ENCODE measurements at places on chromosomes 13 and 19.

- no peak for DNase-seq
These were observed 125.5 kb upstream of the TRPC4 start for GRCh38 chr13:37995092-37995491.

DNA sequence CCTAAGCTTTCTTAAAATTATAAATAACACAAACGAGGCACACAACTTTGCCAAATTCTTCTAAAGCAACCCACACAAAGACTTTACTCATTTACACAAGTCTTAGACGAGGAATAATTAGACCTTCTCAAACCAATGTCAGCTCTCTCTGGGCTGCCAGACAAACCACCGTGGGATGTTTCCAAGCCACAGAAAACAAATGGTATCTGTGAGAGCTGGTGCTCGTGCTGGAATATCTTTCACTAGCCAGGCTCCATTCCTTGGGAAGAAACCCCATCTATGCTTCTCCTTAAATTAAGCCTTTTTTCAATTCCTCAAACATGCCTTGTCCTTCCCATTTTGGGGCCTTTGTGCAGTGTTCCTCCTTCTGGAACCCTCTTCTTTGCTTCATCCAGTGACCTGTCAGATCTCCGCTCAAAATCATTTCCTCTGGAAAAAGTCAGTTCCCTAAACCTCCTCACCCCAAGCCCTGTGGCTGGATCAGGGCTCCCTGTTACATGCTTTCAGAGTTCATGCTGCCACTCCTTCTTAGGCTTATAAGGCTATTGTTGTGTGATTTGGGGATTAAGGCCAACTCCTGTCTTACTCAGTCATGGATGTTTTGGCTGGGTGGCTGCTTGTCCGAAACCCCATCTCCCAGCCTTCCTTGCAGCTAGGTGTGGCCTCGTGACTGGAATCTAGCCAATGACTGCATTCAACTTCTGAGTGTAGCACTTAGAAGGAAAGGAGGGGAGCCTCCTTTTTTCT is 64.2 kb upstream of the GTF2F2 start:
- DNase-seq: no peak

DNA sequence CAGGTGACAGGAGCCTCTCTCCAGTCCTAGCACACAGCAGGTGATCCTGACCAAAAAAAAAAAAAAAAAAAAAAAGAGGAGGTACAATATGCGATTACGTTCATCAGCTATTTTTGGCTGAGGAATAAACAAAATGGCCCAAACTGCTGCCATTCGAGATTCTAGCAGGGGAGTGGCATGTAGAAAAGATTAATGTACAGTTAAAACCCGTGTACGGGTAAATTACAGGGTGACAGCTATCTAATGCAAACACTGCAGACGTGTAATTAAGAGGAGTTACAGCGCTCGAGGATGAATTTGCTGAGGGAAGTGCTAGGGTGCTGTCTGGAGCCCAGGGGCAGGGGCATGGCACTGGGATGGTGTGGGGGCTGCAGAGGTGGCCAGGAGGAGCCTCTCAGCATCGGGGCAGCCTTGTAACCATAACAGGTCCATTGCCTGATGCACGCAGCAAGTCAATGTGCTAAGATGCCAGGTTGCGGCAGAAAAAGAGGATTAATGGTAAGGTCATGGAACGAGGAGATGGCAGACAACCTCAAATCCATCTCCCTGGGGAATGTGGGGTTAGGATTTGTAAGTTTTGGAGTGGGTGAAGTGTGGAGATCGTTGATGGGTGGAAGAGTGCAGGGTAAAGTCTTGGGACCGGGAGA is 17.4 kb downstream of the CHST8 start:
- no peak for DNase-seq

DNA sequence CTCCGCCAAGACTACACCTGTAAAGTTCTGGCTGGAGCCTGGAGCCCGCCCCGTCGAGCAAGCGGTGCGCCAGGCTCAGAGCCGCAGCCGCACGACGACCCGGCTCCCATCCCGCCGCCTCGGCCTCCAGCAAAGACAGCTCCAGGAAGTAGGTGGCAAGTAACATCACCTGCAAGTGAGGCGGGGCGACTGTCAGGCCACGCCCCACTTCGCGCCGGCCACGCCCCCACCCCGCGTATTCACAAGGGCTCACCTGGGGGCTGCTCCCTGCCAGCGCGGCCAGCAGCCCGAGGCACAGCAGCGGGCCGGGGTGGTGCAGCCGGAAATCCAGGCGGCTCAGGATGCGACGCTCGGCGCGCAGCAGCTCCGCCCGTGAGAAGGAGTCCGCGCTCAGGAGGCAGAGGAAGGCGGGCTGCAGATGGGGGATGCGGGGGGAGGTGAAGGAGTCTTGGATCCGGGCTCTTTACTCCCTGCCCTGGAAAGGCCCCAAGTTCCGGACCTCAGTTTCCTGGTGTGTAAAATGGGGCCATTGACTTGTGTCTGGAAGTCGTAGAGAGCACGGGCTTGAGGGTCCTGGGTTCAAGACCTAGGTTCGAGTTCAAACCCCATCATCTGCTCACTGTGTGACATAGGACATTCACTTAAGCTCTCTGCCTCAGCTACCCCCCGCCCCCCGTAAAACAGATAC is 3.2 kb downstream of the CCNP start:
- no peak for DNase-seq

GRCh38 chr13:79457948-79458347 is 23.0 kb upstream of the NDFIP2 start:
- DNase-seq: no peak

DNA sequence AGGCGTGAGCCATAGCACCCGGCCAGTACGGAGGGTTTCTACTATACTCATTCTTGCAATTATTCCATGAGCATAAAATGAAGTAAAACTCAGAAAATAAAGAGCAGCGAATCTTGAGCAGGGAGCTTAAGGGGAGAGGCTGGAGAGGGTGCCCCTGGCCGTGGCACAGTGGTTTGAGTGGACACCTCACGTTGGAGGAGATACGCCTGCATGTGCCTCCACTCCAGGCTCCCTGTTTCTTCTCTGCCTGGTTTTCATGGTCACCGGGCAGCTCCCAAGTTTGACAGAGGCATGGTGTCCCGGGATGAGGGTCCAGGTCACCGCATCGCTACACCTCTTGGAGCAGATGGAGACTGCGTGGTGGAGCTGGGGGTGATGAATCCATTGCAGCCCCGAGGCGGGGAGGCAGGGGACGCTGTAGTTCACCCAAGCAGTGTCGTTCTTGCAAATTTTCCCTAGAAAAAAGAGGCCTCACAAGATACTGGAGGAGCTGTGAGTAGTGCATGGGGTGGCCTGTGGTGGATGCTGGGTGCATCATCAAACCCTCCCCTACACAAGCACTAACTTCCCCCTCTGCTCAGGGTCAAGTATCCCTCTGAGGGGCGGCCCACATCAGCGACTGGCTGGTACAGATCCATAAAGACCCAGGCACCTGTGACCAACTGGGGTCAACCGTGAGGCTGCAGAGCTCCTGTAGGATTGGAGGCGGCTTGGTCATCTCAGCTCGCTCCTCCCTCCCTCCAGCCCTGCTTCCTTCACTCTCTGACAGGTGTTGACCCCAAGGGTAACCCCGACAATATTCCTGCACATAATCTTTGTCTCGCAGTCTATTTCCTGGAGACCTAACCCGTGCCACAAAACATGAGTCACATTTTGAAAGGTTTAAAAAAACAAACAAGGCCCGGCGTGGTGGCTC is 3.6 kb upstream of the MIER2 start:
- no peak for DNase-seq

- DNase-seq: no peak
These were observed 6.2 kb downstream of the HIPK4 start for GRCh38 chr19:40383668-40384248.

GRCh38 chr13:110232756-110233155 is 74.2 kb downstream of the COL4A1 start:
- no peak for DNase-seq

DNA sequence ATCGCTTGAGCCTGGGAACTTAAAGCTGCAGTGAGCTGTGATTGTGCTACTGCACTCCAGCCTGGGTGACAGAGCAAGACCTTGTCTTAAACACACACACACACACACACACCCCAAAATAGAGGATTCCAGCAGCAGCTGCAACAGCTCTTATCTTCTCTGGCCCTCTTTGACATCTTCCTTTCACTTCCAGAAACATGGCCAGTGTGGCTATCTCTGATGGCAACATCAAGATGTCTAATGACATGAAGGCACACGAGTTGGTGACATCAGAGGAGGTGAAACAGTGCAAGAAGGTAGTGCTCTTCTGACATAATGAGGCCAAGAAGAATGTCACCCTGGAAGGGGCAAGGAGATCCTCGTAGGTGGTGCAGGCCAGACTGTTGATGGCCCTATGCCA is 81.2 kb downstream of the TM9SF2 start:
- DNase-seq: no peak
